Posterior cingulate gyrus (tissue), 11 donors: ENCODE measurements at places on chromosomes 3 and 15.

DNA sequence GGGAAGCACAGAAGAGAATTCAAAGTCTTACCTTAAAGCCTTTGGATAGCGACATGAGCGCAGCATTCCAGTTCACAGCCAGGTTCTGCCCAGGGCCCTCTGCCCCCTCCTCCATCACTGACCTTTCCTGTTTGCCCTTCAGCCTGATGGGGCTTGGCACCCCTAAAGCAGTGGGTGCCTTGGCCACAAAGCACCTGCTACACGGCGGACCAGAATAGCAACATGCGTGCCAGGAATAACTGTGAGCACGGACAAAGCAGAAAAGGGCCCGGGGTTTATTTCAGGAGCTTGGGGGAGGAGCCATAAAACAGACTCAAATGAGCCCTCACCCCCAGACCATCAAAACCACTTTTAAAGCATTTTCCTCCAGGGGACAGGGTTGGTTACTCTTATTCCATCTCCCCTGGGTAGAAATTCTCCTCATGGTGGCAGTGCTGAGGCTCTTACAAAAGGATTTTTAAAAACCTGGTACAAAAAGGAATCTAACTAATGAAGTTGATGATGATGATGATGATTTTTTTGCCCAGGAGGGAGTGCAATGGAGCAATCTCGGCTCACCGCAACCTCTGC, 135.4 kb downstream of the KLF13 start:
- no peak for DNase-seq

DNA sequence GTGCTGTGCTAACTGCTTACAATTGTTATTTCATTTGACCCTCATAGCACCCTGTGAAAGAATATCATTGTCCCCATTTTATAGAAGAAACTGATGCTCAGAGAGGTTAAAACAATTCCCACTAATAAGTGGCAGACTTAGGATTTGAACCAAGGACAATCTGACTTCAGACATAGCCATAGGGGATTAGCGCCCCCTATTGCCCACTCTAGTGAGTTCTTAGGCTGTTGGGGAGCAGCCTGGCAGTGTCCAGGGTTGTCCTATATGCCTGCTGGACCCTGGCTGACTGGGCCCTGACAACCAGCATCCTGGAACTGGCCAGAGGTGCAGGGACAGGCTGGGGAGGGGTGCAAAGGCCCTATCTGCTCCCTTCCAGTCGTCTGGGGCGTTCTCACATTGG, 15.4 kb downstream of the DPH3 start:
- DNase-seq = no peak

DNA sequence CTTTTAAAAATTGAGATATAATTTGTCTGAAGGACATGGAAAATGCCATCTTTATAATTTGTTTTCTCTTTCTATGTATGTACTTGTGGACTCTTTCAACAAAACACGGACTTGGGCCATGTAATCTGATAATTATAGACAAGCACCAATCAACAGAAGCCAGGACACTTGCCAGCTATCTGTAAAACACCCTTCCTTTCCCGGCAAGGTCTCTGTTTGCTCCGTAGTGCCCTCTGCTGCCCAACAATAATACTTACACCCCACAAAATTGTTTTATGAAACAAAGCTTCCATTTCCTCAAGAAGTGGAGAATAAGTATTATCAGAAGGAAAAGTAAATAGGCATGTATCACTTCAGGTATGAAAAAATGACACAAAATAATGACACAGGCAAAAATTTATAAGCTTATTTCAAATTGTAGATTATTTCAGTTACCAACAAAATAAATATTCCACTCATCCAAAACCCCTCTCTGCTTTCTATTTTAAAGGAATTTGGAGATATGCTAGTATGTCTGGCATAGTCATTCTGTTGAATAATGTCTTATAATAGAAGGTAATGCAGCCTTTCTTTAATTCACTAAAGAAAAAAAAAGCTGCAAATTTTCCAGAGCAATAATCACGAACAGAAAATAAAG, 32.8 kb downstream of the MYH15 start:
- DNase-seq = peak; percentile 52

DNA sequence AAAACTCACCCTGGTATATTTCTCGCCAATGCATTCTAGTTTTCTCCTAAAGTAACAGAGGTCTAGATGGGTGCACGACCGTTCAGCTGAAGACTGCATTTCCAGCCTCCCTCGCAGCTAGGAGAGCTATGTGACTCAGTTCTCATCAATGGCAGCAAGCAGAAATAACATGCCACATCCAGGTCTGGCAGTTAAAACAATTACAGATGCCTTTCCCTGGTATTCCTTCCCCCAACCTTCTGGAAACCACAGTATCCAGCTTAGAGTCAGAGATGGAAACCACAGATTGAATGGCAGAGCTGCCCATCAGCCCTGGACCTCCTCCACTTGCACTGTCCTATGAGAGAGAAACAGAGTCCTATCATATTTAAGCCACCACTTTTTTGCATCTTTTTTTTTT, 4.8 kb downstream of the HAPLN3 start:
- DNase-seq = no peak

DNA sequence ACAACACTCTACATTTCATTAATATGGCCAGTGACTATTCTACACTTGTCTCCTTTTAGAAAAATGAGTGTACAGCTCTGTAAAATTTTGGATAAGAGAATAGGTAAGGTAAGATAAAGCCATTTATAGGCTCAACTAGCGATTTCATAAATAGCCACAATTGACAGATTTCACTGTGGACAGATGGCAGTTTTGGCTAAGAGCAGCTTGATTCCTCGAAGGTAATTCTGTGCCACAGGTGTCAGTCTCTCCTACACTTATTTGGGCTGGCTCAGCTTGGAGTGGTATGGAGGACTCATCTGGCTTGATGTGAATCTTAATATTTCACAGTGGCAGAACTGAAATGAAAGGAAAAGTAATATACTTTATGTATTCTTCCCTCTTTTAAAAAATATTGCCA, 536.7 kb upstream of the TBL1XR1 start:
- no peak for DNase-seq

DNA sequence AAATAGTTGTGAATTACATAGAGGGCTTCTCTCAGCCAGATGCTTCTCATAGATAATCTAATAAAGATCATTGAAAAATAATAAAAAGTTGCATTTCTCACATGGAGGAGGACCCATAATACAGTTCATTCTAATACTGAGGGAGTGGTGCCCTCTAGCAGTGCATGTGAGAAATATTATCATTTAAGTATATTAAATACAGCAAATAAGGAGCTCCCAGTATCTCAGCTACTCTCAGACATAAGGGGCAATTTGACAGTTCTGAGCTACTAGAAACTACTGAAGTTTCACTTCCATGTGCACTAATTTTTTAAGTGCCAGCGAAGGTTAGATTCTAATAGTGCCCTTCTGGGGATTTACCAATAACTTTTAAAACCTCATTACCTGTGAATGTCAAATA, 188.3 kb downstream of the IL5RA start:
- no peak for DNase-seq

DNA sequence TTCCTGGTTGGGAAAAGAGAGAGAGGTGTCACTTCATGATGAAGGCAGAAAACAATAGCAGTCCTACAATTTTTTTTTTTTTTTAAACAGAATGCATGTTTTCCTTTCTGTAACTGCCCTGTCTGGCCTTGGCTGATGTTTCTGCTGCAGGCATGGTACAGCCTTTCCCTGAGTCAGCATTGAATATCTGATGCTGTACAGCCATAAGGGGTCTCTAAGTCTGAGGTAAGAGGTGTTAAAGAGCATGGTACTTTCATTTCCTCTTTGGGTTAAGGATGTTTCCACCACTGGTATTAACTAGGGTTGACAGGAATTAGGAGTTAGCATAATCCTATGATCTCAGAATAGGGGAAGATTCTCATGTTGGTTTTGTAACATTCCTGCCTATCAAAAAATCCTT, 147.4 kb downstream of the CHST2 start:
- no peak for DNase-seq

GRCh38 chr3:22045882-22046281, 294.9 kb upstream of the ZNF385D start:
- DNase-seq = no peak

DNA sequence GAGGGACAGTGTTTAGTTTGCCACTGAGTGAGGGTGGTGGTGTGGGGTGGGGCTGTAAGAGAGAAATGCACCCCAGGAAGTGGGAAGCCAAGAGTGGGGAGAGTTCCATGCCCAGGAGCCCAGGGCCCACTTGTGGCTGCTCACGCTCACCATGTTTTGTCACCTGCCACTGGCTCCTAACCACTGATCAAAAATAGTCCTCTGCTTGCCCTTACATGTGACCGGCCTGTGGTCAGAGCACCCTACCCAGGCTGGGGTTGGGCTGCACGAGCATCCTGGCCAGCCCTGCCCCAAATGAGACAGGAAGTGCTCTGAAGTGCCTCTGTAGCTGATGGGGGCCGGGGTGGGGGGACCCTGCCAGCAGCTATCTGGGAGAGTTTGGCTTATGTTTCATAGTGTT, 216.3 kb downstream of the RPLP1 start:
- no peak for DNase-seq

DNA sequence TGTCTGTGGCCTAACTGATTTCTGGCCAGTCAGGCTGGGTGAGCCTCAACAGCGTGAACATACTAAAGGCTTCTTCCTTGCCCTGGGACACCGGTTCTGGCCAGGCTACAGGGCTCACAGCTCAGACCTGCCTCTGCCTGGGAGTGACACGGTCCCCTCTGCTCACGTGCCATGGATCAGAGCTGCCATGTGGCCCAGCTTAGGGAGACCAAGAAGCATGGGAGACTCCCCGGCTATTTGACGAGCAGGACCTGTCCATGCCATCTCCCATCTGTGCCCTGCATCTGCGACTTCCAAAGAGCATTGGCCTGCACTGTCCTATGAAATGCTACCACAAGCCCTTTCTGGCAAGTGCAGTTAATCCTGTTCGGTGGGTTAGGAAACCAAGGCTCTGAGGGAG, 57.4 kb downstream of the APBA2 start:
- DNase-seq = no peak

- no peak for DNase-seq
Measured at GRCh38 chr3:122676759-122677158, 3.9 kb upstream of the PARP14 start.

GRCh38 chr3:172701751-172702150, 9.1 kb downstream of the NCEH1 start:
- no peak for DNase-seq

DNA sequence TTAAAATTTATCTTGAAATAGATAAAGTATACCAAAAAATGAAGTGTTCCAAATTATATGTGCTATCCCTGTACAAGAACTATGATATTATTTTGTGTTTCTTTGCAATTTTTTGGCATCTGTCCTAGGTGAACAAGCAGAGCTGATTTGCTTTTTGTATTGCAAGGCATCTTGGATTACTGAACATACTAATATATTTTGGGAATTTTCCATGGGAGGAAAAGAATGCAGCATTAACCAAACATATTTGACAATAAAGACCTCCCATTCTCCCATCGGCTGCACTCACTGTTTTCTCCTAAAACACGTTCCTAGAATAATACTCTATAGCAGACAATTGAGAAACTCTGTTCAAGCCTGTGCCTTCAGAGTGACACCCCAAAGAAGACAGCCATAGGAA, 265.1 kb upstream of the ALCAM start:
- no peak for DNase-seq

- DNase-seq = no peak
Measured at GRCh38 chr3:170977949-170978745, 48.4 kb downstream of the SLC2A2 start.

DNA sequence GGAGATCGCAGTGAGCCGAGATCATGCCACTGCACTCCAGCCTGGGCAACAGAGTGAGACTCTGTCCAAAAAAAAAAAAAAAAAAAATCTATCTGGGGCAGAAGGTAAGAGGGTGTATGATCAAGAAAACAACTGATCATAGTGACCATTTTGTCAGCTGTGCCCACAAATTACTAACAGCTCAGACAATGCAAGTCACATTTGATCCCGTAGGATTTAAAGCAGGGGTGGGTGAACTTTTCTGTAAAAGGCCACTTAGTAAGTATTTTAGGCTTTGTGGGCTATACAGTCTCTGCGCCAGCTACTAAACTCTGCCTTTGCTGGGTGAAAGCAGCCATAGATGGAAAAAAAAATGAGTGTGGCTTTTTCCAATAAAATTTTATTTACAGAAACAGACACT, 57.6 kb upstream of the ABI3BP start:
- DNase-seq = no peak

GRCh38 chr15:90174140-90174875, 26.8 kb upstream of the SEMA4B start:
- peak; percentile 84 for DNase-seq

- DNase-seq = no peak
Measured at GRCh38 chr15:28060005-28060404, 39.1 kb downstream of the OCA2 start.

DNA sequence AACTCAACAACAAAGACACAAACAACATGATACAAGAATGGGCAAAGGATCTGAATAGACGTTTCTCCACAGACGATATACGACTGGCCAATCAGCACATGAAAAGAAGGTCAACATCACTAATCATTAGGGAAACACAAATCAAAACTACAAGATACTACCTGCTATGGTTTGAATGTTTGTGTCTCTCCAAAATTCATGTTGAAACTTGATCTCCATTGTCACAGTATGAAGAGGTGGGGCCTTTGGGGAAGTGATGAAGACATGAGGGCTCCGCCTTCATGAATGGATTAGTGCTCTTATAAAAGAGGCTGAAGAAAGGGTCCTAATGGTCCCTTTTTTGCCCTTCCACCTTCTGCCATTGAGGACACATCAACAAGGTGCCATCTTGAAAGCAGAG, 32.3 kb downstream of the ACAP2 start:
- no peak for DNase-seq

DNA sequence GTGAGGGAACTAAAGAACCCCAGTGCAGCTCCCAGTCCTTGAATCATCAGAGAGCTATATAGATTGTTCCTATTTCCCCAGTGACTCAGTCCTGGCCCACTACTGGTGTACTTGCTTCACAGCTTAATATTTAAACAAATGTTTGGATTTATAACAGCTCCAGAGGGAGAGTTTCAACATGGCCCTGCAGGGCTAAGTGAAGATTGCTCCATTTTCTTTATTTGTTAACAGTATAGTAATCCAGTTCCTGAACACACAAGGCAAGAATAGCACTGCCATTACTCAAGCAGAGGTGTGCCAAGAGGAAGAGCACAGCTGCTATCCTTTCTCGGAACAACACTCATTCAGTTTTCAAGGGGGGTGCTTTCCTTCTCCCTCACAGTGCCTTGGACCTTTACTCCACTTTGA, 6.5 kb downstream of the SQOR start:
- DNase-seq = no peak

DNA sequence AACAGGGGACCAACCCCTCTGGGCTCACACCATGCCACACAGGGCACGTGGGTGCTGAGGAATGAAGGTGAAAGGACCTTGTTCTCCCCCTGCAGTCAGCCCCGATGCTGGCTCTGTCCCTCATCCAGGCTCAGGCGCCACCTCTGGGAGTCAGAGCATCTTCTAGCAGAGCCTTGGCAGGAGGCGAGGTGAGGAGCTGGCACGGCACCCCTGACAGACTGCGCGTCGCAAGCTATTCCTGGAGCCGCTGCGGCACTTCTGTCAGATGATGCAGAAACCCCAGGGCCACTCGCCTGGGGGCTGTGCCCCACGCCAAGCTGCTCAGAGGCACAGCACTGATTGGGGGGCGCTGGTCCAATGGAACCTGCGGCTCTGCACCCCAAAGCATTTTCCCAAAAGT, 62.0 kb downstream of the MGLL start:
- peak; percentile 71 for DNase-seq

- no peak for DNase-seq
Measured at GRCh38 chr15:76439542-76439941, 103.0 kb downstream of the ISL2 start.

GRCh38 chr3:196918968-196919367, 23.4 kb downstream of the NCBP2 start:
- DNase-seq = no peak
